ENCODE measurements at places on chromosomes 7 and 10. TPM values are rescaled to one million over a fixed set of nuclear protein-coding genes. Genes with fewer than 3 reads are reported as not detected.

PHYHIPL gene
- 0.33 TPM for total RNA-seq

- peaks cover 8% of the 10 kb centered on the region for H3K36me3 ChIP-seq
- no peaks in the 10 kb centered on the region for H3K4me1 ChIP-seq
- no peak overlapping the region for H3K4me3 ChIP-seq
- no peaks in the 10 kb centered on the region for H3K27me3 ChIP-seq
- H3K27ac ChIP-seq, result no peak overlapping the region
- DNase-seq, result no peak
These were observed 33.5 kb upstream of the FOXL3 start for GRCh38 chr7:256461-256940.

MPP7 gene
- 5.9 TPM for total RNA-seq

GRCh38 chr10:58764087-58764747 lies 251.5 kb downstream of the BICC1 start:
- DNase-seq, result no peak
- H3K27me3 ChIP-seq, result no peaks in the 10 kb centered on the region
- no peaks in the 10 kb centered on the region for H3K4me1 ChIP-seq
- no peak overlapping the region for H3K4me3 ChIP-seq
- no peaks in the 10 kb centered on the region for H3K36me3 ChIP-seq
- H3K27ac ChIP-seq, result no peak overlapping the region

- no peak overlapping the region for H3K4me3 ChIP-seq
- no peaks in the 10 kb centered on the region for H3K36me3 ChIP-seq
- peak; percentile 71 for DNase-seq
- H3K4me1 ChIP-seq, result no peaks in the 10 kb centered on the region
- no peak overlapping the region for H3K27ac ChIP-seq
- H3K27me3 ChIP-seq, result no peaks in the 10 kb centered on the region
These were observed 15.6 kb downstream of the LYZL1 start for GRCh38 chr10:29304264-29304994.

GRCh38 chr10:115606086-115606485 lies 512.9 kb downstream of the ATRNL1 start:
- no peaks in the 10 kb centered on the region for H3K4me1 ChIP-seq
- H3K27me3 ChIP-seq, result no peaks in the 10 kb centered on the region
- H3K36me3 ChIP-seq, result no peaks in the 10 kb centered on the region
- no peak overlapping the region for H3K27ac ChIP-seq
- DNase-seq, result no peak

CAMK1D gene
- total RNA-seq, result 12.5 TPM

MSMB gene
- not detected for total RNA-seq

GNGT1 gene
- total RNA-seq, result not detected

Data from body of pancreas (tissue), 4 donors.